ENCODE measurements at places on chromosomes 5 and 9. TPM values are rescaled to one million over a fixed set of nuclear protein-coding genes. Genes with fewer than 3 reads are reported as not detected.

DNA sequence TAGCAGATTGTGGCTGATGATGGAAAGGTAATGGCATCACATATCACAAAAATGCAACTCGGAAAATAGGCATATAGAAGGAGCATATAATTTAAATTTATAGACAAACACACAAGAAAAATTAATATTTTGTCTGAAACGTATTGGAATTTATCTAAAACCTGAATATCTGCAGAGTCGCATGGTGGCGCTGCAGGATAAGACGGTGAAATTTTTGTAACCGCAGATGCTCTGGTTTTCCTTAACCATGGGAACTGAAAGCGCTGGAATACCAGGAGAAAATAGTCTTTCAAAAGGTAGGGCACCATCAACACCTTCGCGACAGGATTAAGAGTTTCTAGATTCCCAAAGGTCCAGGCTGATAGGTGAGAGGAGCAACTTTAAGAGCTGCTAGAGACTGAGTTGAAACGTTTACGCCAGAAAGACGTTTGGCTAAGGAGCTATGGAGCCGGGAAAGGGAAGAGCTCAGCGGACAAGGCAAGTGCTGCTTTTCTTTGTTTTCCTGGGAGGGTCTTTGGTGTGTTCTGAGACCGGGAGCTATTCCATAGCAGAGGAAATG lies 11.0 kb upstream of the PCDHB15 start:
- no peak for DNase-seq

- DNase-seq: no peak
Observed at GRCh38 chr9:98222885-98223691, 30.7 kb upstream of the CORO2A start.

DNA sequence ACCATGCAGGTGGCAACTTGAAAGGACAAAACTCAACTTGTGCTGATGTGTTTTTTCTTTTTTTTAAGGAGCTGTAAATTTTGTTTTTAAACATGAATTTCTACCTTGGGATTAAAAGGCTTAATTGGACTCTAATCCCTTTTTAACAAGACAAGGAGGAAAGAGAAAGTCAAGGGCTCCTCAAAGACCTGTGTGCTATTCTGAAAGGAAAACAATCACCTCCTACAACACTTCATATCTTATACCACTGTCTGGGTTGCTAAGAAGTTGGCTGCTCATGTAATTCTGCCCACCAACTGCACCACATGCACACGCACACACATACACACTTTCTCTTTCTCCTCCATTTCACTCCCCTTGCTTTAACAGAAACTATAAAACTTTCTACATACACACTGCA lies 78.6 kb downstream of the SH3RF2 start:
- DNase-seq: no peak

Gene OR1Q1
- not detected for total RNA-seq

- no peak for DNase-seq
Observed at GRCh38 chr9:106077731-106078130, 383.4 kb downstream of the TMEM38B start.

GRCh38 chr5:34767180-34767579 lies 71.8 kb upstream of the TTC23L start:
- no peak for DNase-seq

Gene RGS7BP
- 5.1 TPM for total RNA-seq
